ENCODE measurements at places on chromosomes 3 and 15.

- no peak for DNase-seq
These were observed 747 bp downstream of the PDCD6IP start for GRCh38 chr3:33799202-33799551.

DNA sequence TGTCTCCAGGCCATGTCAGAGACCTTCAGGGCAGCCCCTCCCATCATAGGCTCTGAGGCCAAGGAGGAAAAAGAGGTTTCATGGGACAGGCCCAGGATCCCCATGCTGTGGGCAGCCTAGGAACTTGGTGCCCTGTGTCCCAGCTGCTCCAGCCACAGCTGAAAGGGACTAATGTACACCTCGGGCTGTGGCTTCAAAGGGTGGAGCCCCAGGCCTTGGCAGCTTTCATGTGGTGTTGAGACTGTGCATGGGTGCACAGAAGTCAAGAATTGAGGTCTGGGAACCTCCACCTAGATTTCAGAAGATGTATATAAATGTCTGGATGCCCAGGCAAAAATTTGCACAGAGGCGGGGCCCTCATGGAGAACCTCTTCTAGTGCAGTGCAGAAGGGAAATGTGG, 6.6 kb upstream of the SSR3 start:
- no peak for DNase-seq

DNA sequence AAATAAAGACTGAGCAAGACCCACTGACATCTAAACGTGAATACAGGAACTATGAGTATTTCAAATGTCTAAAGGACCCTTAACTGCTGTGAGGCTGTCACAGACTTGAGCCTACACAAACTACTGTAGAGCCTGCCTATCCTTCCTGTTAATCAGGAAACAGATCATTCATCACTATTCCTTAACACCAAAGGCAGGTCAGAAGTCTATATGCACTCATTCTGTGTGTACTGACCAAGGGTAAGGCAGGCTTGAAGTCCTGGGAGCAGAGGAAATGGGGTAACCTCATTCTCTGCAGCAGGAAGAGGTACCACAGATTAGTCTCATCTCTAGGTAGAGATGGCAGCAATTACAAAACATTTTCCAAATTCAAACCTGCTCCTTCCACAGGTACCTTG, 30.7 kb downstream of the NPTN start:
- DNase-seq = no peak

- peak; percentile 2 for DNase-seq
These were observed 109.6 kb upstream of the LMOD3 start for GRCh38 chr3:69231929-69232440.

DNA sequence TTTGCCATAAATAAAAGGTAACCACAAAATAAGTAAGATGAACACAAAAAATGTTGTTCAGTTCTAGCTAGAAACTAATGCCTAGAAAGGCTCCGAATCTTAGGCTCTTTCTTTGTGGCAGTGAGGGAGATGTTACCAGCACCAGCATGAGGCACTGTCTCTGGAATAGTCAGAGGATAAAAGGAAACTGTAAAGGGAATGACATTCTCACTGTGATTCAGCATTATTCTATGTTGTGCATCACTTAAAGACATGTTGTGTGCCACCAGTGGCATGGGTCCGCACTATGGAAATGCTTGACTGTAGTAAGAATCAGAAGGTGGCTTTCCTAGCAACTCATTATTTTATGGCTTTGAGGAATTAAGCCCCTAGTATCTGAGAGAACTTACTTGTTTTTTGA, 70.8 kb downstream of the SEC22A start:
- DNase-seq = peak; percentile 20

GRCh38 chr3:30760040-30760695, 134.3 kb downstream of the GADL1 start:
- DNase-seq = peak; percentile 19

DNA sequence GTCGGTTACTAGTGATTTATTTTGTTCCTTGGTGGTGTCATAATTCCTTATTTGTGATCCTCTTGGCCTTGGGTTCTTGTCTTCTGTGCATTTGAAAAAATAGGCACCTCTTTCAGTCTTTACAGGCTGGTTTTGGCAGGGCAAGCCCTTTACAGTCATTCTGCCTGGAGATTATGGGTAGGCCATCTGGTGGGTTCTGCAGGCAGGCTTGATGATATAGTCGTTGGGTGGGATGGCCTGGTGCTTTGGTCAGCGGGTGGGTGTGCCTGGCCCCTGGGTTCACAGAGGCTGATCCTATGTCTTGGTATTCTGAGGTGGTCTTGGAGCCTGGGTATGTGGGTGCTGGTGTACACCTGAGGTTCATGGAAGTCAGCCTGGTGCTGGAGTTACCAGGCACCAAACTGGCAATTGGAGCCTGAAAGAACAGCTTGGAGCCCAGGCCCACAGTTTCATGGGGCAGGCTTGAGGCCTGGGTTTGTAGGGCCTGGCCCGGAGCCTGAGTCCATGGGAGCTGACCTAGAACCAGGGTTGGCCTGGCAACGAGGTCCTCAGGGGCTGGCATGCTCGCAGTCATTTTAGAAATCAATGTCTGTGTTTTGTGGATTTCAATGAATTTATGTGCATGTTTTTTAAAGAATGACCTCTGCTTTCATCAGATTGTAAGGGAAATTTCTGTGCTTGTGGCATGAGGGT, 63.3 kb downstream of the DOCK3 start:
- DNase-seq = no peak

DNA sequence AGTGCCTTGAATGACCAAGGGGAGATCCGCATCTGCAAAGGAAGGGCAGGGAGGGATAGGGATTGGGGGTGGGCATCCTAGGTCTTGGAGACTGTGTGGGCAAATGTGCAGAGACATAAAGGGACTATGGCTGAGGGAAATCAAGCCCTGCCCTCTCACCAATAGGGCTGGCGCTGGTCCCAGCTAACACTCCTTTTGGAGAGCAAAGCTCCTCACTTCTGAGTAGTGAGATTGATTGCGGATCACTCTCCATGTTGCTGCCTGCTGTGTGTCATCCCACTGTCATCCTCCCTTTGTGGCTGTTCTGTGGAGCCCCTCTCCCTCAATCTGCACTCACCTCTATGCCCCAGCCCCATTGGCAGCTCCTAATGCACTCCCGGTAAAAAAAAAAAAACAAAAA, 2.2 kb upstream of the CELSR3 start:
- no peak for DNase-seq

DNA sequence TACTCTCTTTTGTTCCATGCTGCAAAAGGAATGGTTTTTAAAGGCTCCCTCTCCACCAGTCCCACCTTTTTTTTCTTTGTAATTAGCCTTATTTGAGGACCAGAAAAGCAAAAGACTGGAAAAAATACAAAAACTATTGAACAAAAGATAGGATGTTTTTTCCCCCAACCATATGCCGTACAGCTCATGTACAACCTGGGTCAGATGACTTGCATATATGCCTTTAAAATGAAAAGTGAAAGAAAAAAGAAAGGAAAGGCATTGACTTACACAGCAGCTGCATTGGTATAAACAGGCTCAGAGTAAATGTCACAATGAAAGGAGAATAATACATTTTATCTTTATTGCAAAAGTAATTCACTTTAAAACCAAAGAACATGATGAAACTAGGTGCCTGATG, 69.5 kb upstream of the CMC1 start:
- no peak for DNase-seq

- no peak for DNase-seq
These were observed 25.2 kb downstream of the ITGB5 start for GRCh38 chr3:124862006-124862405.

GRCh38 chr3:50190936-50191660, at the start of gene GNAT1:
TSS of gene GNAT1 (plus strand) at chr3:50191610. CDS start at chr3:50191726, 116 bp downstream.
- DNase-seq = no peak

- DNase-seq = no peak
These were observed 25.0 kb upstream of the SLC25A36 start for GRCh38 chr3:140916603-140917002.

DNA sequence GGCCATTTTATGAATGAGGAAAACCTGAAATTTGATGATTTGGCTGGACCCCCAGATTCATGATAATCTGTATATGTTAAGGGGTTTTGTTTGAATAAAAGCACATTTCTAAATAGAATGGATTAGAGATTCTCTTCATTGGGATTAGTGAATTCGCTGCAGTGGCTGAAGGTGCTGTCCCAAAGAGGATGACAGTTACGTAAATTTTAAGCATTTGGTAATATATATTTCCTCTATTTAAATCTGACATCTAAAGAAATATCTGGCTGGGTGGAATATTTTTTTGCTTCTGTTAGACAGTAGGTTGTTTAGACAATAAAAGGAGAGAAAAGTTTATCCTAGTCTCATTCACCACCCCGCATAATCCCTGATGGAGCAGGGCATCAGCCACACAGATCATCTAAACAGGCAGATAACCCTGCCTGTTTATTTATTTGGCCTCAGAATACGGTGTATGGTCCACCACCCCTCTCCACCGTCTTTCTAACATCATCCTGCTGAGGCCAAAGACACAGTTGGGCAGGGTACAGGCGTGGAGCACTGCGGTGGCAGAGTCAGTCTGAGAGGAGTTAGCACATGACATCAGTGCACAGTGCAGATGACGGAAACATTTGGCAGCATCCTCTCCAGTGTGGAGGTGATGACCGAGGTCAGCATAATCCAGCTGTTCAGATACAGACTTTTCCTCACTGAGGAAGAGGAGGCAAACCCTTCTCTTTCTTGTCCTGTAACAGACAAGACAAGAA, 20.4 kb upstream of the NFKBIZ start:
- DNase-seq = peak; percentile 36

DNA sequence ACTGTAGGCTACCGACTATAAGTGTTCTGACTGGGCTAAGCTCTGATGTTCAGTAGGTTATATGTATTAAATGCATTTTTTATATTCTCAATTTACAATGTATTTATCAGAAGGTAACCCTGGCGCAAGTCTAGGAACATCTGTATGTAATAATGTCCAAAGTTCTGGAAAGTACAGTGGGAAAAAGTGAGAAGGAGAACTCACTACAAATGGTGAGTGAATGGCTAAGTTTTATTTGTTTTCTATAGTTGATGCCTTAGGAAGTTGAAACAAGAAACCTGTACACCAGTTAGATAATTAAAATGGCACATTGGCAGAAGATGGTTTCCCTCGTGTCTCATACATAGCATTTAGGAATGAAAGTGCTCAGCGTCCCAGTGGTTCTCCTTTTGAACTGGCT, 333.4 kb upstream of the THRB start:
- DNase-seq = no peak

DNA sequence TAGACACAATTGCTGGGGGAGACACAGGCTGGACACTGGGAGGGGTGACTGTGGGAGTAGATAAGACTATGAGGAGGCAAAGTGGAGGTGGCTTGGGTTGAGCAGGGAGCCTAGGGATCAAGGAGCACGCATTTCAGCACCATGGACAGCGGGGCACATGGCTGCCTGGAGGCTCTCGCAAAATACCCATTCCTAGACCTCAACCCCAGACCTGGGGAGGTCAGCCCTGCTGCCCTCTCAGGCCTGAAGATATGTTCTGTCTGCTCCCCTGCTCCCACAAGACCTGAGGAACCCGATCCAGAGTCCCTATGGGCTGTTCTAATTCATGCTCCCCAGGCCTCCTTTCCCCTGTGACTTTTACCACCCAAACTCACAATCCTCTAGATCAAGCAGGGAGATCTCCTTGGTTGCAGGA, 16.0 kb upstream of the CPEB1 start:
- peak; percentile 42 for DNase-seq

- no peak for DNase-seq
These were observed 310.6 kb upstream of the ATP11B start for GRCh38 chr3:182482705-182483104.

- no peak for DNase-seq
These were observed 534.9 kb upstream of the ARRDC4 start for GRCh38 chr15:97425596-97425995.

GRCh38 chr15:89863918-89864317, 29.9 kb downstream of the AP3S2 start:
- DNase-seq = no peak

DNA sequence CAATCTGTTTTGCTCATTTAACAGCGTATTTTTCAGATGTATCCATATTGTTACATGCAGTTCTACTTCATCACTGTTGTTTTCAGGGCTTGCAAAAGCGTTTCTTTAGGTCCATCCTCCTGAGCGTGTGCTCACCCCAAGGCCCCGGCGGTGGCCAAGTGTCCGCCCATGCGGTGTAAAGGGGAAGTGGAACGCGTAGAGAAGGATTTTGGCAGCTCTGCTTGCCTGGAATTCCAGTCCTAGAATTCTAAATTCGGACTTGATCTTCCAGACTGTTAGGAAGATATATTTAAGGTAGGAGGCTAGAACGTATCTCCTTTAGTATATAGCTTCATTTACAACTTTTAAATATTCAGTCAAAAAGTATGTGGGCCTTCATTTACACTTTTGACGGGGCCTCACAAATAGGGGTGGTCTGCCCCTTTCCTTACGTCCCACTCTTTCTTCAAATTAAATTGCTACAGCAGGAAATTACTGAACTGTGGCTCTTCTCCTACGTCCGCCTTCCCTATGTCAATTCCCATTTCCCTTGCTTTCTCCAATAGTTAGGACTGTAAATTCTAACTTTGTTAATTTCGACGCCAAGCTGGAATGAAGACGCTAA, 609 bp upstream of the TBC1D23 start:
- DNase-seq = peak; percentile 26

GRCh38 chr15:79007066-79007465, 62.2 kb upstream of the CTSH start:
- DNase-seq = peak; percentile 40

DNA sequence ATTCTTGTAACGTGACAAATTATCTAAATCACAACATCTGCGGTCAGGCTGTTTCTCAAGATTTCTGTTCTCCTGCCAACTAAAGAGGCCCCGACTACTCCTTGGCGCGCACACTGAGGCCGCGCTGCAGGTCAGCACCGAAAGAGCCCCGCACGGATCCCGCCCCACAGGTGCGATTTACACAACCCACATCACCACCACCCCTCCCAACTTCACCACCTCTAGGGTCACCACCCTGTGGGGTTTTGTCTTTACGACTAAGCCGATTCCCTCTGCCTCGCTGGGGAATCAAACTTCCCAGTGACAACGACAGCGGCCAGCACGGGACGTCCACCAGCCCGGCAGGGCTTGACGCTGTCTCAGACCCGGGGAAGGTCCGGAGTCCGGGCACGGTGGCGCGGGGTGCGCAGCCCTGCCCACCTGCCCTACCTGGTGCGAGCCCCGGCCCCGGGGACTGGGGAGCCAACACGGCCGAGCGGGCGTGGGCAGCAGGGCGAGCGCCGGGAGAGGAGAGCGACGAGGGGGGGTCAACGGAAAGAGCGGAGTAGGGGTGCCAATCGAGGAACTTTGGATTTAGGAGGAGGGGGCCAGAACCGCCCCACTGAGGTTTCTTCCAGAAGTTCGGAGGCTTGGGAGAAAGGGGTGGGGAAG, 764 bp downstream of the UACA start:
- peak; percentile 76 for DNase-seq
